HFFc6 (cell line): ENCODE measurements at places on chromosomes 4 and X.

GRCh38 chrX:16487620-16488385, 162.2 kb upstream of the S100G start:
- no peak overlapping the region for H3K4me3 ChIP-seq
- no peaks in the 10 kb centered on the region for H3K36me3 ChIP-seq
- peaks cover 56% of the 10 kb centered on the region for H3K4me1 ChIP-seq
- no peaks in the 10 kb centered on the region for H3K27me3 ChIP-seq

DNA sequence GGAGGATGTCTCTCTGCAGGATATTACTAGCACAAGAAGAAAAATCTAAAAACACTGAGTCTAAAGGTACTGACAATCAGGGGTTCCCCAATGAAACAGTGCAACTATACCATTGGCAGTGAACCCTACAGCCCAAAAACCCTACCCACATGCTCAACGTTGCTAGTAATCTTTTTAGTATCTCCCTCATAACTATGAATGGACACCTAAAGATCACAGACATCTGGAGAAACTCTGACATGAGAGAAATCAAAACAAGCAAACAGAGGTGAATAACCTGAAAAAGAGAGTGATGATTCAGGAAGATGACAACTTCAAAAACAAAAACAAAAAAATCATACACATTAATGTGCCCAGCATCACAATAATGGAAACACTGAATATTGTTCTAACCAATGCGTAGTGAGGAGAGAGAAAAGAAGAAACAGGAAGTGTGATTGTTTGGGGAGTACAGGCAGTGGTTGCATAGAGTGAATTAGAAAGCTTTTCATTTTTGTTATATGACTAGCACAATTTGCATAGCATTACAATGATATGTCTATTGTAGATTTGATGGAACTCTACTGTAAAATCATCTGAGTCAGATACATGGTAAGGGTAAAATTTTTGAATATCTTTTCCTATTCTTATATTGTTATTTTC, 78.9 kb upstream of the FMR1 start:
- H3K27ac ChIP-seq: no peak overlapping the region
- no peaks in the 10 kb centered on the region for H3K27me3 ChIP-seq
- no peaks in the 10 kb centered on the region for H3K4me1 ChIP-seq
- H3K36me3 ChIP-seq: no peaks in the 10 kb centered on the region
- no peak overlapping the region for H3K4me3 ChIP-seq

DNA sequence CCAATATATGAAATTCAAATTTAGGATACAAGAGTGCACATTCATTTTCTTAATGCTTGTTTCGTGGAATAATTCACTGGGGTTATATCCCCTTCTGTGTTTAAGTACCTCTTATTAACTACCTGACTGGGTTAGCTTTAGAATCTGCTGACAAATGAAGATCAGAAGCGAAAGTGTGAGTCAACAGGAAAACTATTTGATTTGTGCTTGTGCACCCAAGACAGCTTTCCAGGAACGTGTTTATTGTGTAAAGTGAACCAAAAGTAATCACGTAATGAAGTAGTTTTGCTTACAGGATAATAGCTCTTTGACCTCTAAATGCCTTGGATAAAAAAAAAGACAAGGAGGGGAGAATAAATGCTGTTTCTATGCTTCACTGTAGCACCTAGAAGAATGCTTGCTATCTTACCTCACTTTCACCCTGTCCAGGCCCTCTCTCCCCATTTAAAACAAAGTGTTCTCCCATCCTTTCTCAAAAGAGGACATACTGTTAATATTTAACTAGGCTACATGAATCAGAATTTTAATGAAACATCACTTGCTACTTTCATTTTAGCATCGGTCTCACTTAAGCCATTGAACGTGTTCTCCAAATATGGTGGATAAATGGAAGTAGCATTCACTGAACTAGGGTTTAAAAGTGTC, 141.9 kb downstream of the THOC2 start:
- H3K4me3 ChIP-seq: no peak overlapping the region
- no peak overlapping the region for H3K27ac ChIP-seq
- peaks cover 9% of the 10 kb centered on the region for H3K4me1 ChIP-seq
- DNase-seq: no peak
- H3K36me3 ChIP-seq: no peaks in the 10 kb centered on the region
- H3K27me3 ChIP-seq: no peaks in the 10 kb centered on the region

GRCh38 chr4:55372259-55372658, 23.5 kb upstream of the TMEM165 start:
- no peaks in the 10 kb centered on the region; the same call in none of the 2 replicates for H3K27me3 ChIP-seq
- no peak overlapping the region for H3K27ac ChIP-seq
- H3K4me1 ChIP-seq: peaks cover 6% of the 10 kb centered on the region; the same call in 1 of the 2 replicates
- DNase-seq: no peak
- peaks cover 7% of the 10 kb centered on the region; the same call in 1 of the 2 replicates for H3K36me3 ChIP-seq

GRCh38 chrX:140762061-140762460, 52.5 kb downstream of the LINC00632 start:
- peak; percentile 45 for DNase-seq
- H3K4me1 ChIP-seq: peaks cover 20% of the 10 kb centered on the region; the same call in 1 of the 2 replicates
- H3K27me3 ChIP-seq: no peaks in the 10 kb centered on the region; the same call in 1 of the 2 replicates
- H3K4me3 ChIP-seq: no peak overlapping the region

DNA sequence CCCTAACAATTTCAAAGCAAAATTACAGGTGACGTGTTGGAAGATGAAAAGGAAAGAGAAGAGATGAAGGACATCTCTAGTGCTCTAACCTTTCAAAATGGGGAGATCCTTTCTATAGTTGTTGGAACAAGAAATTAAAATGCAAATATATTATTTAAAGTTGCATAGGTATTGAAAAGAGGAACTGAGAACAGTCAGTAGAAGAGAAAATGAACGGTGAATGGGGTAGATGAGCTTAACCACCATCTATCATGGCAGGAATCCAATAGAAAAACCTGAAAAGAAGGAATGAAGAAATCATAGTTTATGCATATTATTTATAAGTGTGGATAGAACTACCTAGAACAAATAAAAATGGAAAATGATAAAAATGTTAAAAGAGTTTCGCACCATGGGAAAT, 42.0 kb downstream of the ANXA5 start:
- H3K27me3 ChIP-seq: no peaks in the 10 kb centered on the region
- no peaks in the 10 kb centered on the region for H3K36me3 ChIP-seq
- DNase-seq: no peak
- H3K27ac ChIP-seq: no peak overlapping the region
